ENCODE measurements at places on chromosomes 1 and 21.

DNA sequence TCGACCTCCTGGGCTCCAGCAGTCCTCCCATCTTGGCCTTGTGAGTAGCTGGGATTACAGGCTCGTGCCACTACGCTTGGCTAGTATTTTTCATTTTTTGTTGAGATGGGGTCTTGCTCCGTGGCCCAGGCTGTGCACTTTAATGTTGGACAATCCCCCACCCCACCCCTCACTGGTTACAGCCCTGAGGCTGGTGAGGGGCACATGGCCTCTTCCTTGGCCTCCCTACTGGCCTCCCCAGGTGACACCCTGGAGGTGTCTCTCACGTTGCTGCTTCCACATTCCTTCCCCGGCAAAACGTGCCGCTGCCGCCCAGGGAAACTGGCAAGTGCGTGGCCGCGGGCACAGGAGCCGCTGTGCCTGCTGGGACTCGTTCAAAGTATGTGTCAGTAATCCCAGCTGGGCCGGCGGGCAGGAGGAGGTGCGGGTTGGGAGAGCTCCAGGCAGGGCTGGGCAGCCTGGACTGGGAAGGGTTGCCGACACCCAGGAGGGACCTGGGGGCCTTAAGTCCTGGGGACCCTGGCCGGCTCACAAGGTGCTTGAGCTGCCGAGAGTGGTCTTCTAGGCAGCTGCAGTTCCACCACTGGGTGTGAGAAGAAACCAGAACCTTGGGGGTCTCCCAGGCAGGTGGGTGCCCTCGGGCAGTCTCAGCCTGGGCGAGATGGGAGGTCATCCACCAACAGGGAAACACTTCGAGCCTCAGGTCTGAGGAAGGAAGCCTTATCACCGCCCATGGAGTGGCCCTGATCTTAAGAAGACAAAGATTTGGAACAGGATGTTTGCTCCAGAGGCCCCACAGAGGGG is 6.5 kb downstream of the WNT3A start:
- DNase-seq: peak; percentile 59

GRCh38 chr1:181456551-181456950 is 26.8 kb upstream of the CACNA1E start:
- no peak for DNase-seq

- DNase-seq: peak; percentile 18
Measured at GRCh38 chr1:74753104-74753503, 20.2 kb downstream of the TYW3 start.

DNA sequence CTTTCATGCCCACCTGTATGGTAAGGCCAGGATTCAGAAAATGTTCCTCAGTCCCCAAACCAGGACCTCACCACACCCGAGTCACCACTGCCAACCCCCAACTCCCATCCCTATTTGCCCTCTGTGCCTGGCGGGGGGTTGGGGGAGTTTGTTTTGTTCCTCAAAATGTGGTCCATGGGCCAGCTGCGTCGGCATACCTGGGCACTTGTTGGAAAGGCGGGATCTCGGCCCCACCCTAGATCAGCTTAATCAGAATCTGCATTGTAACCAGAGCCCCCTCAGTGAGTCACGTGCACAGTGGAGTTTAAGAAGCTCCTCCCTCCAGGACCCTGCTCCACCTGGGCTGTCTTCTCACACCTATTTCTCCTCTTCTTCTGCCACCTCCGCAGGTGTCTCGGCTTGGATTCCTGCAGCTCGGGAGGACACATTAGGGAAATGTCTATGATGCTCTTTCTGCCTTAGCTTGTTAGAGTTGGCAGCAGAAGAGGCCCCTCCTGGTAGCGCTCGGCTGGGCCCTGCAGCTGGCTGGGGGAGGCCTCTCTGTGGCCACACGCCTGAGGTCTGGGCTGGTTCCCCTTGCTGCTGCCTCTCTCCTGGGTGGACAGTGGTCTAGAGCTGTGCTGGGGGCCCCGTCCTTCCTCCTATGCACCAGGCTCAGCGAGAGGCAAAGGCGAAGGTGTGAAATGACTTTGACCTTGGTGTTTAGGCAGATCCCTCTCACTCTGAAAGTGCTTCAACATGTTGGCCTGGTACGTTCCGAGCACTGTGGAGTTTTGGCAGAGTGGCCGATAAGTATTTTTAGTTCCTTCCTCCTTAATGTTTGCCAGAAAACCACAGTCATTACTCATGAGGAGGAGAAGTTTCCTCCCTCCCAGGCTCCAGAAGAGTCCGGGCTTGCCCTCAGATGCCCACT is 41.8 kb upstream of the CAMTA1 start:
- DNase-seq: no peak

DNA sequence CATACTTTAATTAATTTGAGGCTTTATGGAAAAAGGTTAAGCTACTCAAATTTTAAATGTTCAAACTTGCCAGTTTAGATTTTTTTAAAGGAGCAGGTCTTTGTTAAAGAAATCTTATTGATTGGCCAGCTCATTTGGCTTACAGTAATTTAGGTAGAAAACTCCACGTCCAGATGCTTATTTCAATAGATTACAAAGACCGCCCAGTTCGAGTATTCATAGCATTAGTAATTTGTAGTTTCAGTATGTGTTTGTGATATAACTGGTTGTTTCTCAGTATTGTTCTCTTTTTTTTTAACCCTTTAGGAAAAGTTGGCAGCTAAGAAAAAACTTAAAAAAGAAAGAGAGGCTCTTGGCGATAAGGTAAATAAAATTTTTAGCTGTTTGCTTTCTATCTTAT is 1.6 kb downstream of the RPF1 start:
- DNase-seq: no peak

GRCh38 chr1:212677136-212677535 is 22.5 kb downstream of the BATF3 start:
- DNase-seq: no peak

- no peak for DNase-seq
Measured at GRCh38 chr1:149884433-149885338, 14.7 kb upstream of the BOLA1 start.

GRCh38 chr1:184906761-184907160 is 67.5 kb downstream of the NIBAN1 start:
- no peak for DNase-seq

- DNase-seq: no peak
Measured at GRCh38 chr1:204703268-204703664, 17.7 kb upstream of the LRRN2 start.

GRCh38 chr1:54283635-54284385 is 83.8 kb downstream of the MRPL37 start:
- DNase-seq: no peak

DNA sequence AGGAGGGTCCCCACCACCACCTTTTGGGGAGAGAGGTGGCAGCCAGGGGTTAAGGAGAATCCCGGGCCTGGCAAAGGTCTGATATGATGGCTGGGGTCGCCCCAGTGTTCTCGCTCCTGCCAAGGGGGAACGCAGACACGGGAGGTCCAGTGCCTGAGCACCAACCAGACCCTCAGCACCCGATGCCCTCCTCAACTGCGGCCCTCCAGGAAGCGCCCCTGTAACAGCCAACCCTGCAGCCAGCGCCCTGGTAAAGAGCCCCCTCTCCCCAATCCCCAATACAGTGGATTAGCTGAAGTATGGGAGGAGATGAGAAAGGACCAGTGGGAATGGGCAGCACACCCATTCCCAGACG is 10.4 kb downstream of the ADAMTSL4 start:
- DNase-seq: no peak

DNA sequence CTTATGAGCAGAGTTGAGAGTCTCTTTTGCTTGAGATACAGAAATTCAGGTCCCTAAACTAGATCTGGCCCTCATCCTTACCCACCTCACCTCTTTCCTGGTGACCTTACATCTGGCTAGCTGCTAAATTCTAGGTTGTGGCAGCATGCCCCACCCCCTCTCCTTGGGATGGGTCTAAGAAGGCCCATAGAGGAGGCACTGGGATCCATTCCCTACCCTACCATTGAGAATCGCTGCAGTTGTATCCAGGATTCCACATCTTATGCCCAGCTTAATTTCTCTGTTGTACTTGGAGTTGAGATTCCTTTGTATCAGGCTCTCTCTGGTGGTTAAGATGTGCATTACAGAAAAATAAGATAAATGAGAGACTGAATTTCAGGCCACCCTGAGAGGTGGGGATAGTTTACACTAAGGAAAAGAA is 9.5 kb upstream of the TMEM39B start:
- DNase-seq: peak; percentile 65

DNA sequence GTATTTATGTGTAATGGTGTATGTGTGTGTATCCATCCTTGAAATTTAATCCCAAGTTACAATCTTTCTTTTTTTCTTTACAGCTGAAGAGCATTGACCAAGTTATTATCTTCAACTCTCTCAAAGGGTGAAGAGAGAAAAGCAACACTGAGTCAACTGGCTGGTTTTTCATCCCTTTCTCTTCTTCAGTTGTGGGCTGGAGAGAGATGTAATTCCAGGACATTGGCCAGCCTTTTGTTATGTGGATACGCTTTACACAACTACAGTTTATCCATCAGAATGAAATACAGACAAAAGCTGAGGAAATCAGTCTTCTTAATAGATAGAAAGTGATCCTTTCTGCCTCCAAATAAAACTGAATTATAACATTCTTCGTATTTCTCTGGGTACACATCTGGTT is 357.0 kb upstream of the NCAM2 start:
- no peak for DNase-seq

DNA sequence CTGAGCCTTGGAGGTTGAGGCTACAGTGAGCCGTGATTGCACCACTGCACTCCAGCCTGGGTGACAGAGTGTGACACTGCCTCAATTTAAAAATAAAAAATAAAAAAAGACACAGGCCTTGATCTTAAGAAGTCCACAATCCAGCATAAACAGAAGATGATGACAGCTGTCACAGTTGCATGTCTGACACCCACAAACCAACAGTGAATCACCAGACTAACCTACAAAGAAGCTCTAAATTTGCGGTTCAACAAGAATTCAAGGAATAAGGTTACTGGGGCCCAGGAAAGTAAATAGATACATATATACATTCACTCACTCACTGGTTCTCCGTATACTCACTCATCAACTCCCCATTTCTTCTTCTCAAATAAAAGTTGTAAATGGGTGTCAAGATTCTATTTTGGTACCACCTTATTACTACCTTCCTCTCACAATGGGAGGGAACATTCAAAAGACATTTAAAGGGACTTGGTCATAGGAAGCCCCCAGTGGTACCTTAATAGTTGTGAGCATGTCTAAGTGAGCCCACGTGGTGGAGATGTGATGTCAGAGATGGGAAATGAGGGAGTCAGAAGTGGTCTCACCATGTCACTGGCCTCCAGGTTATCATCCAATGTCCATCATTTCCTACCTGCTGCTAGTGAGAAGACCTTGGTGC is 66.9 kb upstream of the PRDX6 start:
- DNase-seq: no peak

GRCh38 chr1:145977486-145978470 is 13.3 kb downstream of the POLR3GL start:
- peak; percentile 86 for DNase-seq

DNA sequence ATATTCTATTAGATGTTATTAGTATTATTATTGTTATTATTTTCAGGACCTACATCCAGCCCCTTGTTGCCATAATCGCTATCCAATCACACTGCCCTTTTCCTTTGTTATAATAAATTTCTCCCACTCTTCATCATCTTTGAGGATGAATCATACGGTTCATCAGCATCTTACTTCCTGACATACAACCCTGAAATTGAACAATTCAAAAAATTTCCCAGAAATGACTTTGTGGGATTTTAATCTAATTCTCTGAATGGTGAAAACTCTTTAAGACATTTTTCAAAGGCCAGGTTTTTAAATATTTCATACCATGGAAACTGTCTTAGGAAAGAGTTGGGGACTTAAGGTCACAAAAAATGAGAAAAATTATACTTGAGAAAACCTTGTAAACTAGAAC is 353.5 kb downstream of the ST6GALNAC3 start:
- DNase-seq: no peak

DNA sequence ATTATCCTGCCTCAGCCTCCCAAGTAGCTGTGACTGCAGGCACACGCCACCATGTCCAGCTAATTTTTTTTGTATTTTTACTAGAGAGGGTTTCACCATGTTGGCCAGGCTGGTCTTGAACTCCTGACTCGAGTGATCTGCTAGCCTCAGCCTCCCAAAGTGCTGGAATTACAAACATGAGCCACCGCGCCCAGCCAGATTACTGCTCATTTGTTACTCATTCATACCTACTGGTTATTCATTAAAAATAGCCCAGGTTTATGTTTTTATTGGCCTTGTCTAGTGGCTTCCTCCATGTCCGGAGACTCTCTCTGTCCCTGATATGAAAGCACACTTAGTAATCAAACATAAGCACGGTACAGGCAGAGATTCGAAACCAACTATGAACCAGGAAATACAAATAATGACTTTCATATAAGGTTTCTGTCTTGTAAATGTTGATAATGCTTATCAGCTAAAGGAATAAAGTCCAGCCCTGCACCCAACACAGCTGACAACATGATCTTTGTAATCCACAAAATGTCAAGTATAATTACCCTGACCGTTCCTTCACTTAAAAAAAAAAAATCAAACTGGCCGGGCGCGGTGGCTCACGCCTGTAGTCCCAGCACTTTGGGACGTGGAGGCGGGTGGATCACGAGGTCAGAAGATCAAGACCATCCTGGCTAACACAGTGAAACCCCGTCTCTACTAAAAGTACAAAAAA is 50.4 kb upstream of the CXADR start:
- no peak for DNase-seq

- peak; percentile 66 for DNase-seq
Measured at GRCh38 chr21:36589352-36589971, 109.5 kb upstream of the SIM2 start.

GRCh38 chr1:209585672-209586071 is 2.2 kb downstream of the CAMK1G start:
- DNase-seq: no peak

DNA sequence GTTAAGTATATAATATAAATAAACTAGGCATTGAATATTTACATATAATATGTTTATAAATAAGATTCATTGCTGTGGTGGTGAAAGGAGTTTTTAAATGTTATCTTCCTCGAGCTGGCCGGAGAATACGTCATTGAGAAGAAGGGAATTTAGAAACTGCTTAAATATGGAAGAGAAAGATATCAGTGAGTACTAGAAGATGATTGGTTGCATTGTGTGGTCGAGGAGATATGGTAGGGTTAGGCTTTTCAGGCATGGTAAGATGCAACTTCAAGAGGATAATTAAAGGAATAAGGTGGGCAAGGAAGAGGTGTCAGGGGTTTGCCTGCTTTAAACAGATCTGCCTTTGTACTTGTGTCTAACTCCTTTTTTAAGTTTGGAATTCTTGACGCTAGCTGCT is 73.5 kb downstream of the RPS6KC1 start:
- no peak for DNase-seq

GRCh38 chr21:15809818-15810217 is 80.0 kb downstream of the USP25 start:
- DNase-seq: peak; percentile 51

Data from trophoblast cell (in vitro differentiated cells and primary cell).